ENCODE measurements at places on chromosomes 3 and 15.

GRCh38 chr3:40623567-40623966 is 98.8 kb downstream of the ZNF621 start:
- no peak for DNase-seq

DNA sequence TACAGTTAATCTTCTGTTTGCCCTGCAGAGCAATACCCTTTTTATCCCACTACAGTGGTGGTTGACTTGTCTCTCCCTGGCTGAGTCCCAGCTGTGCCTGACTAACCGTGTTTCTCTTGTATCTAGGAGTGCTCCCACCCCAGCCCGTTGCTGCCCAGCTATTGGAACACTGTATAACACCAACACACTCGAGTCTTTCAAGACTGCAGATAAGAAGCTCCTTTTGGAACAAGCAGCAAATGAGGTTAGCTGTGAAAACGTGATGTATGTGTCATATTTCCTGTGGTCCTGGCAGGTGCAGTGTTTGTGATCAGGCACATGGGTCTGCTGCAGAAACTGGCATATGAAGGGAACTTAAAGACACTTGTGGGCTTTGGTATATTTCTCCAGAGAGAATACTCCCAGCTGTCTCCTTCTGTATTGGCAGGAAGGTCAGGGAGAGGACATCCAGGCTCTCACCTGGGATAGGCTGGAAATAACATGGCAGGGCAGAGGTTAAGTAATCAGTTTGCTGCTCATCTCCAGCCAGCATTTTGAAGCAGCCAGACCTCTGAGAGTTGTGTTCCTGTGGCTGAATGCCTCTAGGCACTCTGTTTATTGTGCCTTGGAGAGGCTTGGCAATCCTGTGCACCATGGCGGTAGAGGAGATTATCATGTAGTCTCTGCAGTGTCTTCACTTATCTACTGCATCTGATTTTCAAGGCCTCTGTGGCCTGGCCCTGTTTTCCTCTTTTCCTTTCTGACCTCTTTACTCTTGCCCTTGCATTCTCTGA is 34.8 kb downstream of the ATG7 start:
- no peak for DNase-seq

- peak; percentile 18 for DNase-seq
Observed at GRCh38 chr15:70376929-70377691, 279.4 kb upstream of the TLE3 start.

GRCh38 chr3:157384491-157384890 is 52.2 kb upstream of the PTX3 start:
- DNase-seq = no peak

- DNase-seq = no peak
Observed at GRCh38 chr3:196418601-196419000, 13.6 kb downstream of the UBXN7 start.

DNA sequence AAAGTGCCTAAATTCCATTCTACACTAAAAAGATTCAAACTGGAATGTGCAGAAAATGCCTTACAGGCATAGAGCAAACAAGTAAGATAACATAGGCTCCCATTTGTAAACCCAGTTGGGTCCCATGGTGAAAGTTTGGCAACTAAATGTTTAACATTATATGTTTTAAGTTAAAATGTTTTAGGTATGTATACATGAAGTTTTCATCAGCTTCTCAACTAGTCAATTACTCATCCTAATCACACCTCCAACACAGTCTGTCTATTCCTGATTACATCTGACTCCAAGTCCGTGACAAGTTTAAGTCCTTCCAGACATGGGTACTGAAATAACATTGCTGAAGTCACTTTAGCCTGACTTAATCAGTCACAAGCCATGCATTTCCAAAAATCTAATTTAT is 25.0 kb downstream of the MYLK start:
- DNase-seq = peak; percentile 41

- no peak for DNase-seq
Observed at GRCh38 chr15:92272106-92272505, 121.6 kb upstream of the ST8SIA2 start.

DNA sequence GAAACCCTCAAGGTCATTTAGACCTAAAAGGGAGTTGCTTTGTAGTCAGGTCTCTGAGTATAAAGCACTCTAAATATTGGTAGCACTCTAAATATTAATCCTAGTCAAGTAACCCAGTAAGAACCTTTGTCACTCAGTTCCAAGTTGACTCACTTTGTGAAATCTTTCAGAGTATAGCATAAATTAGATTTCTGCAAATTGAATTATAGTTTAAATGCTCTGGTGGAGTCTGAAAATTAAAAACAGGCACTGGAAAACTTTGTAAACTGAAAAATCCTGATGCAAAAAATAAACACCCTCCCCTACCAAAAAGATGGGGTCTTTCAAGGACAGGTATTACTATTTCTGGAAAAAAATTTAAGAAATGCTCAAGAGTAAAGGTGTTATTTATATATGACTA is 196.3 kb upstream of the FEZF2 start:
- no peak for DNase-seq

GRCh38 chr3:127894481-127894880 is 20.6 kb upstream of the KBTBD12 start:
- DNase-seq = no peak

GRCh38 chr15:86624261-86625036 is 544.8 kb downstream of the AGBL1 start:
- DNase-seq = peak; percentile 2

- no peak for DNase-seq
Observed at GRCh38 chr3:87270908-87271700, 5.3 kb downstream of the POU1F1 start.

- DNase-seq = no peak
Observed at GRCh38 chr3:67329358-67329757, 325.1 kb downstream of the SUCLG2 start.

- no peak for DNase-seq
Observed at GRCh38 chr3:131907796-131908195, 127.0 kb downstream of the CPNE4 start.

GRCh38 chr3:187919048-187919447 is 173.8 kb upstream of the BCL6 start:
- no peak for DNase-seq

DNA sequence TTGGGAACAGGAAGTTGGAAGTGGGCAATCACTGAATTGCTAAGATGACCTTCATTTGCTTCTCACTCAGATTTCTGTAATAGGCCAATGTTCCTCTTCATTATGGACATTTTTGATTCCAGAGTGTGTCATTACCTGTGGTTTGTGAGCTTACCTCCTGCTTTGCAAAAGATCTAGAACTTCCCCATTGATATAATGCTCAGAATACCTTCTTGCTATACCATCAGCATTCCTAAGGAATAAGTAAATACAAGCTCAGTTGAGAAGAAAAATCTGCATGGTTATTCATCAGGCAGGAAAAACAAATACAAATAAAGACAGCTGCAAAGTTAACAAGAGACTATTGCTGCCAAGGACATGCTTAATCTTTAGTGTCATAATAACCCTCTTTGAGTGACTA is 5.6 kb upstream of the RPL14 start:
- DNase-seq = no peak

DNA sequence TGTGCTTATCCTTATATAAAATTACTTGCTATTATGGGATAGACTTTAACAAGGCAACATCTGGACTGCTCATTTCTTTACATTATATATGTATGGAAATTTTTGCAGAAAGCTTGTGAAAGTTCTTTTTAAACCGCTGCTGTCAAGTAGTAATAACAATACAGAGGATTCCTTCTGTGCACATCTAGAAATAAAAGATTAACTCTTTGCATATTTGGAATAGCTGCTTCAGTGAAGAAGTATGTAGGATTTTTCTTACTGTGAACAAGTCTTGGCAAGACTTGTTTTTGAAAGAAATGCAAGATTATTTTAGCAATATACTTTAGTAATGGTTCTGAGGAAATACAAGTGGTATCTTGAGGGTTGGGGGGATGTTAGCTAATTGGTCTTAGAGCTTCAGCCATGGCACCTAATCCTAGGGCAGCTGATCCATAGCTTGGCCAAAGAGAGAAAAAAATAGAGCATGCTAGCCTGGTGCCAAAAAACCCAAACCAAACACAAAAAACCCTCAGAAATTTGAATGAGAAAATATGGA is 4.3 kb downstream of the PRKCI start:
- no peak for DNase-seq

- no peak for DNase-seq
Observed at GRCh38 chr15:42903388-42904324, 16.9 kb downstream of the TTBK2 start.

Measured in AG09319 (cell line).